ENCODE measurements at places on chromosomes 6 and 20.

DNA sequence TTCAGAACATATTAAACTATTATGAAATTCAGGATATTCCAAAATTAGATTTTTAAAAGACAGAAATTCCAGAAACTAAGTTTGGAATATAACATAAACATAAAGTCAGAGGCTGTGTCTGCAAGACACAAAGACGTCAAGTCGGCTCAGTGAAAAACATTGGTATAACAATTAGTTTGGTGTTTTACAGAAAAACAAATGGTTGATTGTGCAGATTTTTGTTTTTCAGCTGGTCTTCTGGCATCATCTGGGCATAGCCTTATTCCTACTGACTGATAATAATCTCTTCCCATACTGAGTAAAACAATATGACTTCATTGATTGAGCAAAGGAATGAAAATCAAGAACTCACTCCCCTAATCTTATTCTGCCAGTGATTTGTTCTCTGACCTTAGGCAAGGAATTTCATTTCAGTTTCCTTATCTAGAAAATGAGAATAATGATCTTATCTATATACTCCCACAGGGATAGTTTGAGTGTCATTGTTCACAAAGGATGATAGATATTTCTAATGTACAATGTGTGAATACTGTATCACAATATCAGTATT lies 84.3 kb downstream of the FRK start:
- H3K4me1 ChIP-seq: peaks cover 9% of the 10 kb centered on the region
- H3K27ac ChIP-seq: no peak overlapping the region
- no peaks in the 10 kb centered on the region for H3K27me3 ChIP-seq
- DNase-seq: no peak

DNA sequence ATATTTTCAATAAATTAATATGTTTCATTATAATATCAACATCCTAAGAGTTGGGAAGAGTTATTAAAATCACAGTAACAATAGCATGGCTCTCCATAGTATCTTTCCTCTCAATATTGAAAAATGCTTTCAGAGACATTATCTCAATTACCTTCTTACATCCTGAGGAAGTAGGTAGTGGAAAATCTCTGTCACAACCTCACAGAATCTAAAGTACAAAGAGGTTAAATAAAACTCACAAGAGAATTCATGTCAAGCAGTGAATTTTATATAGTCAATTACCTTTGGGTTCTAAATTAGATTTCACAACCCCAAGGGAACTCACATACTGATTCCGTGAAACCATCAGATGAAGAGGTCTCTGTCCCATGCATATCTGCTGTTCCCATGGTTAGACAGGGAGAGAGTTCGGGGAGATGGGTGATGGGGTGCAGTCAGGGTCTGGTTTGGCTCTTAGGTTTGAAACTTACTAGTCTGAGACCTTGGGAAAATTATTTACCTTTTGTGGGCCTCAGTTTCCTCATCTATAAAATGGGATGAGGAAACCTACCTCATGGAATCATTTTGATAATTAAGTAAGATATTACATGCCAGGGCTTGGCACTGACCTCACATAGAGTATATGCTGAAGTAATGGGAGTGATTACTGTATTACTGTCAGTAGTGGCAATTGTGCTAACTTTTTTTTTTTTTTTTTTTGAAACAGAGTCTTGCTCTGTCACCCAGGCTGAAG lies 74.0 kb upstream of the SNX9 start:
- H3K4me3 ChIP-seq: no peak overlapping the region
- no peak overlapping the region for H3K27ac ChIP-seq
- DNase-seq: no peak
- no peaks in the 10 kb centered on the region for H3K36me3 ChIP-seq
- H3K4me1 ChIP-seq: no peaks in the 10 kb centered on the region
- H3K27me3 ChIP-seq: no peaks in the 10 kb centered on the region

DNA sequence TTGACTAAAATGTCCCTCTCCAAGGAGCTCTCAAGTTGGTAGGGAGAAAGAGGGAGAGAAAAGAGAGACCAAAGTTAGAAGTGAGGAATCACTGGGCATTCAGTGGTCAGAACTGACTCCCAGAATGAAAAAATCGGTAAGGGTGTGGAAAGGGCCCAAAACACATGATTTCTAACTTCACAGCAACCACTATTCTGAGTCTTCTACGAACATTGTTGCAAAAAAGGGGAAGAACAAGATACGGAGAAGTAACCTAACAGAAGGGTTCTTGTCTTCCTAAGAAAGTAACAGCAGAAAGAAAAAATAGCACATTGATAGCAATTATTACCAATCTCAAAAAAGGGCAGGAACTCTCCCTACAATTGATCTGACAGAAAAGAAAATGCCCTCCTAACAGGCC lies 65.6 kb downstream of the ATP9A start:
- H3K27me3 ChIP-seq: no peaks in the 10 kb centered on the region
- no peak for DNase-seq
- H3K36me3 ChIP-seq: no peaks in the 10 kb centered on the region
- peak overlapping the region; percentile 46 for H3K27ac ChIP-seq

GRCh38 chr6:148398678-148399077 lies 56.0 kb downstream of the SASH1 start:
- no peak overlapping the region for H3K27ac ChIP-seq
- DNase-seq: no peak
- H3K4me3 ChIP-seq: no peak overlapping the region
- H3K27me3 ChIP-seq: no peaks in the 10 kb centered on the region
- H3K4me1 ChIP-seq: peaks cover 6% of the 10 kb centered on the region
- no peaks in the 10 kb centered on the region for H3K36me3 ChIP-seq

DNA sequence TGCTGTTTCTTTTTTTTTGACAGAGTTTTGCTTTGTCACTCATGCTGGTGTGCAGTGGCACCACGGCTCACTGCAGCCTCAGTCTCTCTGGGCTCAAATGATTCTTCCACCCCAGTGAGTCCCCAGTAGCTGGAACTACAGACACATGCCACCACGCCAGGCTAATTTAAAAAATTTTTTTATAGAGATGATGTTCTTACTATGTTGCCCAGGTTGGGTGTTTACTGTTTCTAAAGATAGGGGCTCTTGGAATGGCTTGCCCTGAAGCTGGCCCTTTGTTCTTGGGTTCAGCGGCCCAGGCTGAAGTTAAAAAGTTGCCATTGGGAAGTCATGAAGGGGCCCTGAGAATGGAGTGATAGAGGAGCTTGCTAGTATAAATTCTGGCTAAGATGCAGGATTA lies 16.5 kb downstream of the RALGAPB start:
- H3K4me1 ChIP-seq: no peaks in the 10 kb centered on the region
- no peak overlapping the region for H3K4me3 ChIP-seq
- DNase-seq: no peak

GRCh38 chr6:159062976-159063375 lies 18.2 kb upstream of the TAGAP start:
- H3K4me1 ChIP-seq: no peaks in the 10 kb centered on the region
- H3K27me3 ChIP-seq: peaks cover 9% of the 10 kb centered on the region
- H3K36me3 ChIP-seq: no peaks in the 10 kb centered on the region
- no peak for DNase-seq

DNA sequence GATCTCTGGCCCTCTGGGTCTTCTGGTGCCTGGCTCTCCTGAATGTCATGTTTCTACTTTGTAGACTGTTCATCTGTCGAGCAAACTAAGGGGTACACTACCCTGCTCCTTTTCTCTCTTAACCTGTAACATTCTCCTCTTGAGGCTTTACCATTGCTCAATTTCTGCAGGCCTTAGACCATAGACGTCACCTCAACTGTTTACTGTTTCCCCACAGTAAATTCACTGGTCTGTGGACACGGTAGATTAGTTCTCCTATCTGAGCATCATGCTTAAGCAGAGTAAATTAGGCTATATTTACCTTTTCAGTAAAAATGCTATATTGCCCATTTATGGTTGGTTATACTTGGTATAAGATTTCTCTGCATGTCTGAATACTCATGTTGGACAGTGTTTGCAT lies 40.5 kb downstream of the MCM8 start:
- H3K27ac ChIP-seq: no peak overlapping the region
- H3K4me3 ChIP-seq: no peak overlapping the region
- H3K36me3 ChIP-seq: peaks cover 71% of the 10 kb centered on the region
- H3K4me1 ChIP-seq: peaks cover 3% of the 10 kb centered on the region
- no peak for DNase-seq

- H3K27ac ChIP-seq: no peak overlapping the region
- H3K27me3 ChIP-seq: no peaks in the 10 kb centered on the region
- H3K4me1 ChIP-seq: no peaks in the 10 kb centered on the region
- H3K36me3 ChIP-seq: no peaks in the 10 kb centered on the region
- H3K4me3 ChIP-seq: no peak overlapping the region
These were observed 41.2 kb upstream of the MTRF1L start for GRCh38 chr6:153043719-153044118.

GRCh38 chr6:27834879-27835549 lies 77.2 kb downstream of the OR2B2 start:
- no peak for DNase-seq
- H3K4me3 ChIP-seq: no peak overlapping the region
- H3K36me3 ChIP-seq: no peaks in the 10 kb centered on the region

DNA sequence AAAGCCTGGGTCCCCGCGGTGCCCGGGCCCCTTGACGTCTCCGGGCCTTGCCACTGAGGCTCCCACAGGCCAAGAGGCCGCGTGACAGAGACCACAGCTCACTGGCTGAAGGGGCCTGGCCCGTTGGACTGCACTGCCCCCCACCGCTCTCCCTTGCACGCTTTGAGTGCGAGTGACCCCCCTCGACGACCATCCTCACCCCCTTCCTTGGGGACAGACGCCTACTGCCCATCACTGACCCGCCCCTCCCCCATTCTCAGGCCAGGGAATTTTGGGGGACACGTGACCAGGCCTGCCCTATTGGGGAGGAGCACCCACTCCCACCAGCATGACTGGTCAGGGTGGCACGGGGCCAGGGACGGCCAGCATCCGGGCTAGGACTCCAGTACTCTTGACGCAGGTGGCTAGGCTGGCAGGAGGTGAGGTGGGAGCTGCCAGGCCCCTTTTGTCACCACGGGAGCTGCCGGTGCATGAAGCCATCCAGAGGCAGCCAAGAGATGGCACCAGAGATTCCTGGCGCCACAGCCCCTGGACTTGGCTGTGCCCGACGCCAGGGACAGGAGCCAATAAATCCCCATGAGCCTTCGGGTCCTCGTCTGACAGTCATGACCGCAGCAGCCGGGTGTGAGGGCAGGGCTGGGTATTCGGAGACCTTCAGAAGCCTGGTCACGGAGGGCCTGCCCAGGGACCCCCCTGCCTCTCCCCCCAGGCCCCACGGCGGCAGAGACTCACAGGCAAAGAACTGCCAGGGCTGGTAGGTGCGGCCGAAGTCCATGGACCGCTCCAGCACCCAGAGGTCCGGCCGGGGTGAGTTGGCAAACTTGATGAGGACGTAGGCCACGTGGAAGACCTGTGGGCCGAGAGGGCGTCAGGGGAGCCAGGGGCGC lies 14.5 kb downstream of the LAMA5 start:
- H3K27ac ChIP-seq: no peak overlapping the region
- H3K4me3 ChIP-seq: no peak overlapping the region
- no peaks in the 10 kb centered on the region for H3K4me1 ChIP-seq
- no peaks in the 10 kb centered on the region for H3K27me3 ChIP-seq

GRCh38 chr6:84390851-84391250 lies 163.4 kb upstream of the CEP162 start:
- no peak overlapping the region for H3K27ac ChIP-seq
- no peak for DNase-seq
- no peaks in the 10 kb centered on the region for H3K4me1 ChIP-seq
- H3K27me3 ChIP-seq: no peaks in the 10 kb centered on the region
- H3K4me3 ChIP-seq: no peak overlapping the region

GRCh38 chr6:100456141-100456907 lies 8.4 kb downstream of the SIM1 start:
- no peaks in the 10 kb centered on the region for H3K36me3 ChIP-seq
- no peaks in the 10 kb centered on the region for H3K4me1 ChIP-seq
- H3K27ac ChIP-seq: no peak overlapping the region

DNA sequence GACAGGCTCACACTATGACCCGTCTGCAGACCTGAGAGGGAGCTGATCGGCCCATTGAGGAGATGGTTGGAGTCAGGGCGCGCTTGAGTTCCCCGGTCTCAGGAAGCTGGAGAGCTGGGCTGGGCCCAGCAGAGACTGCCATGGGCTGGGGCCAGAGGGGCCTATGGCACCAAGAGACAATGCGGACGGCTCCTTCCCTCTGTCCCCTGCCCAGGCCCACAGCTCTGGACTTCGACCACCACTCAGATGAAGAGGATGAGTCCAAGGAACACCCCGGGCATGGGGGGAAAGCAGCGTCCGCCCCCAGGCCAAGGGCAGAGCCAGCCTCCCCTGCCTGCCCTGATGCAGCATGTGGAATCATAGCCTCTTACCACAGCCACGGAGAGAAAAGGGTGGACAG lies 40.2 kb upstream of the PHACTR3 start:
- H3K27me3 ChIP-seq: peaks cover 29% of the 10 kb centered on the region
- H3K4me1 ChIP-seq: no peaks in the 10 kb centered on the region
- no peak overlapping the region for H3K4me3 ChIP-seq
- no peak overlapping the region for H3K27ac ChIP-seq
- no peaks in the 10 kb centered on the region for H3K36me3 ChIP-seq

- H3K4me1 ChIP-seq: no peaks in the 10 kb centered on the region
- H3K4me3 ChIP-seq: no peak overlapping the region
- DNase-seq: peak; percentile 74
- no peak overlapping the region for H3K27ac ChIP-seq
- peaks cover 6% of the 10 kb centered on the region for H3K27me3 ChIP-seq
- no peaks in the 10 kb centered on the region for H3K36me3 ChIP-seq
These were observed 168.9 kb upstream of the UST start for GRCh38 chr6:148577687-148578488.

DNA sequence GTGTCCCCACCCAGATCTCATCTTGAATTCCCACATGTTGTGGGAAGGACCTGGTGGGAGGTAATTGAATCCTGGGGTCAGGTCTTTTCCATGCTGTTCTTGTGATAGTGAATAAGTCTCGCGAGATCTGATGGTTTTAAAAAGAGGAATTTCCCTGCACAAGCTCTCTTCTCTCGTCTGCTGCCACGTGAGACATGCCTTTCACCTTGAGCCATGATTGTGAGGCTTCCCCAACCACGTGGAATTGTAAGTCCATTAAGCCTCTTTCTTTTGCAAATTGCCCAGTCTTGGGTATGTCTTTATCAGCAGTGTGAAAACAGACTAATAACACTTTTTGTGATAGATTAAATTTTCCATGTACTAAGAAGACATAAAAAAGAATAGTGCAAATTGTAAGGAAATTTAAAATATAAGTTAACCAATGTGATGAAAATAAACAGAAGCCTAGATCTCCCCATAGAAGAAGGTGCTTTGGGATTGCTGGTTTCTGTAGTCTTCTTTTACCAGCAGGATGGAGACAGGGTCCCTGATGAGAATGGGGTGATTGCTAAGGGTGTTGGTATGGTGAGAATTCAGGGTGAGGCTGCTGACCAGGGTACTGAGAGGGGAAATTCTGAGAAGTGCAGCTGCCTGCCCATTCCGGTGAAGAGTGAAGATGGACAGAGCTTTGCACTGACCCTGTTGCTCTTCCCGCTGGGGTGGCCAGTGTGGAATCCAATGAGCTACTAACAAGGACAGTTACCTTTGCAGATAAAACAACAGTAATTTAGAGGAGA lies 50.7 kb downstream of the BMP2 start:
- H3K27ac ChIP-seq: no peak overlapping the region
- H3K4me3 ChIP-seq: no peak overlapping the region
- H3K27me3 ChIP-seq: no peaks in the 10 kb centered on the region
- H3K36me3 ChIP-seq: no peaks in the 10 kb centered on the region
- H3K4me1 ChIP-seq: no peaks in the 10 kb centered on the region

- H3K27ac ChIP-seq: no peak overlapping the region
- H3K4me3 ChIP-seq: no peak overlapping the region
- DNase-seq: no peak
- no peaks in the 10 kb centered on the region for H3K36me3 ChIP-seq
These were observed 5.5 kb downstream of the PTGIS start for GRCh38 chr20:49562311-49563014.

- H3K36me3 ChIP-seq: no peaks in the 10 kb centered on the region
- H3K27me3 ChIP-seq: peaks cover 7% of the 10 kb centered on the region
- no peak overlapping the region for H3K4me3 ChIP-seq
- no peak overlapping the region for H3K27ac ChIP-seq
- DNase-seq: no peak
These were observed 24.3 kb downstream of the ARHGAP40 start for GRCh38 chr20:38625896-38626295.
